CD4-positive, alpha-beta T cell treated with Interleukin-6 for 4 hours (primary cell): ENCODE measurements at places on chromosomes 11 and 22.

GRCh38 chr11:35540526-35540925 is 15.1 kb upstream of the PAMR1 start:
- DNase-seq: no peak

DNA sequence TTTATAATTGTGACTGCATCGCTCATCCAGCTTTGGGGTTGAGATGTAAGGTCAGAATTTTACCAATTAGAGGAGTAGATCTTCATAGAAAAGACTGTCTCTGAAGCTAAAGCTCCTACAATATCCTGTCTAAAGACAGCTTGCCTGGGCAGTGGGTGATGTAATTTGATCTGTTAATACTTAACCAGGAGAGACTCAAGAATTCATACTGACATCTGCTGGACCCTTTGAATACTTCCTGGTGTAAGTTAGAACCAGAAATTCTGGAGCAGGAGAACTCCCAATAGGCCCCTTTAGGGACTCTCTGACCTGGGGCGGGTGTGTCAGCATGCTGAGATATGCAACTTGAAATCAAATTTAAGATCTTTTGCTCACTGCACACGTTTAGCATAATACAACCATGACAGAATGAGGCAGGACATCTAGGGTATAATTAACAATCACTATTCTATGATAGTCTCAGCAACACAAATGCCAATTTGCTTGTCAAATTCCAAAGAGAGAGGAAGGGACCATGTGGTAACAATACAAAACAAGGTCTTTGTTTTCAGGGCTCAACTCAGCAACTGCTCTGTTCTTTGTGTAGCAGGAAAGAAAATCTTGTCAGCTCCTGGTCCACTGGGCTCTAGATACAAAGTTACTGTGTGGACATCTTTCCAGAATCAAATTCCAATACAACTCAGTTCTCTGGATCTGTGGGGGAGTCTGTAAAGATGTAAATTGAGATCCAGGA is 143.9 kb downstream of the INSC start:
- DNase-seq: no peak

GRCh38 chr11:19084661-19085315 is 24.3 kb upstream of the MRGPRX2 start:
- DNase-seq: no peak

DNA sequence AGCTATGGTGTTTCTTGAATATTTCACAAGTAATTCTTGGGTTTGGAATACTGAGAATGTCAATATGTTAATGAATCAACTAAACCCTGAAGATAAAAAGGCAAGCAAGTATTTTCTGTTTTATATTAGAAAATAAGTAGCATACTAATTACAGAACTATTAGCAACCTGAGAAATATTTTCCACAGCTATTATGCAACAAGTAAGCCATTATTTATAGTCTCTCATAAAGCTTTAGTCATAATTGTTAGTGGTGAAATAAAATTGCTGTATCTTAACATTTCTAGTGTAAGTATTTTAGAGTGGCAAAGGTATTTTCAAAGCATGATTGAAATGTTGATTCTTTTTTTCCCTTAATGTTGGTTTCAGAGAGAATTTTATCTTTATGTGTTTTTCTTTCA is 53.3 kb downstream of the FAR1 start:
- DNase-seq: no peak

GRCh38 chr22:33130473-33130872 is 72.3 kb upstream of the SYN3 start:
- no peak for DNase-seq
